ENCODE measurements at places on chromosomes 13 and 19.

DNA sequence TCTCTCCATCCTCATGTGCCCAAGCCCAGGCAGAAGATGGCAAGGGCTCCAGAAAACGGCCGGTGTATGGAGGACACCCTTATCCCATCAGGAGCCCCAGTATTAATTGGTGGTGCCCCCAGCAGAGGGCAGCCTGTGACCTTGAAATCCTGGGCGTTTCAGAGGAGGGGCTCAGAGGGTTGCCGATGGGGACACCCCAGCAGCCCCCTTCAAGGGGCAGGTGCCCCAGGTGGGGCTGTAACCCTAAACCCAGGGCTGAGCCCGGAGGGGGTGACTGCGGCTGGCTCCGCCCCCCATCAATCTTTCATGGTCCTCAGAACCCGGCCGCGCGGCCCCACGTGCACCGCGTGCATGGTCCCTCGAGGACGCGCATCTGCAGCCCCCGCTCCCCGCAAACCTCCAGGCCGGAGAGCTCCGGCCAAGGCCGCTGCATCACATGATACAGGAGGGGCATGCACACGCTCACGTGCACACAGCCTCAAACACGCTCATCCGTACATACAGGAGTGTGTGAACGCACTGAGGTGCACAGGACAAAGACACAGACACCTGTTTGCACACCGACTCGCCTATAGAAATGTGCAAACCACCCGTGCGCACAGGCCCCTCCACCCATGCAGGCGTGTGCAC is 949 bp downstream of the RAB3A start:
- DNase-seq = no peak

GRCh38 chr19:29285878-29286277 is 72.9 kb upstream of the UQCRFS1 start:
- DNase-seq = peak; percentile 4

DNA sequence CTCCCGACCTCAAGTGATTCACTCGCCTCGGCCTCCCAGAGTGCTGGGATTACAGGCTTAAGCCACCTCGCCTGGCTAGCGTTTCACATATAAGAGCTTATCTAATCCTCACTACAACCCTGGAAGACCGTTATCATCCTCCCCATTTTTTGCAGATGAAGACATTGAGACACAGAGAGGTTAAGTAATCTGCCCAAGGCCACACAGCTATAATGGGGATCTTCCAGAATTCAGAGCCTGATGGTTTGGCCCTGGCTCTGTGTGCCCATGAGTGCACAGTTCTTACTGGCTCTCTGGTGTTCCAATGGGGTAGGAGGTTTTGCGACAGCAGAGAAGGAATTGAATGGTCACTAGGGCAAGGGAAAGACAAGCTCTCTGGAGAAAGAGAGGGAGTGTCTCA is 16.8 kb upstream of the KCTD15 start:
- no peak for DNase-seq

DNA sequence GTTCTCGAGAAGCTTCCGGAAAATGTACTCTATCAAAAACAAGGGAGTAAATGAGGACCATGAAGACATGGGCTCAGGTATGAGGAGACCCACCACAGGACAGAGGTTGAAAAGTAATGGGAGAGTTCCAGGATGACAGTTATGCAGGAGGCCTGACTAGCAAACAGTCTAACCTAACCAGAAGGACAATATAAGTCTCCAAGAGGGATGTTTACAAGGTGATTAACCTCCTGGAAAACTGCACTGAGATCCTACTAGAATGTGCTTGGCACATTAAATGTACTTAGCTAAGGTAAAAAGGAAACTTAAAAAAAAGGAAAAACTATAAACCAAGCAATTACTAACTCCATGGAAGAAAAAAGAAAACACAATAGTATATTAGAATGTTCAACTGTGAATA is 258.3 kb downstream of the KLF5 start:
- DNase-seq = no peak

DNA sequence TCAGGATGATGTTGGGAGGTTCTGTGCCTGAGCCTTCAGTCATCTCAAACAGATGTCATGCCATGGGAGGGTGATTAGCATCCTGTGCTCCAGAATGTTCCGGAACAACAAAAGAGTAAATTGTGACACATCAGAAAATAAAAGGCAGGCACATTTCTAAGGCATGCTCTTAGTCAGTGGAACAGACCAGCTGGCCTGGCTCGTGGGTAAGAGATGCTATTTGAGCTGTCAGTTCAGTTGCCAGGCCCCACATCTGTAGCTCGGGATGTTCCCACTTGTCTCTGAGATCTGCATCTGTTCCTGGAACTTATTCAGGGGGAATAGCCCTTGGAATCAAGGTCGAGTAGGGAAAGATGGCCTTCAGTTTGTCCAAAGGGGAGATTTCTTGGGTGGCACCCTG is 26.0 kb downstream of the OLFM4 start:
- DNase-seq = no peak
